ENCODE measurements at places on chromosomes 16 and 17.

DNA sequence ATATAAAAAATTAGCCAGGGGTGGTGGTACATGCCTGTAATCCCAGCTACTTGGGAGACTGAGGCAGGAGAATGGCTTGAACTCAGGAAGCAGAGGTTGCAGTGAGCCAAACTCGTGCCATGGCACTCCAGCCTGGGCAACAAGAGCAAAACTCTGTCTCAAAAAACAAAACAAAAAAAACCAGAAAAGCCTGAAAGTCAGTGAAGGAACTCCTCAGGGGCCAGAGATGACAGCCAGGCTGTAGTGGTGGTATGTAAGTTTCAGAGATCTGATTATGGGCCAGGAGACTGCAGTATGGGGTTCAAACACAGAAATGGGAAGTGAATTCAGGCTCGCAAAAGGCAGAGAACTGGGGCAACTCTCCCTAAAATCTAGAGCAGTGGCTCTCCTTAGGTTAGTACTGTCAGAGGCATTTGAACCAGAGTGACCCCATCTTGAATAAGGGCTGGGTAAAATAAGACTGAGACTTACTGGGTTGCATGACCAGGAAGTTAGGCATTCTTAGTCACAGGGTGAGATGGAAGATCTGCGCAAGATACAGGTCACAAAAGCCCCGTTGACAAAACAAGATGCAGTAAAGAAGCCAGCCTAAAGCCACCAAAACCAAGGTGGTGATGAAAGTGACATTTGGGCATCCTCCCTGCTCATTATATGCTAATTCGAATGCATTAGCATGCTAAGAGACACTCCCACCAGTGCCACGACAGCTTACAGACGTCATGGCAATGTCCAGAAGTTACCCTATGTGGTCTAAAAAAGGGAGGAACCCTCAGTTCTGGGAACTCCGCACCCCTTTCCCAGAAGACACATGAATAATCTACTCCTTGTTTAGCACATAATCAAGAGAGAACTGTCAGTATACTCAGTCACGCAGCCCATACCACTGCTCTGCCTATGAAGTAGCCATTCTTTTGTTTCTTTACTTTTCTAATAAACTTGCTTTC lies 120.2 kb upstream of the XYLT1 start:
- DNase-seq: peak; percentile 45

- DNase-seq: no peak
Measured at GRCh38 chr16:74888888-74889287, 96.0 kb downstream of the WDR59 start.

DNA sequence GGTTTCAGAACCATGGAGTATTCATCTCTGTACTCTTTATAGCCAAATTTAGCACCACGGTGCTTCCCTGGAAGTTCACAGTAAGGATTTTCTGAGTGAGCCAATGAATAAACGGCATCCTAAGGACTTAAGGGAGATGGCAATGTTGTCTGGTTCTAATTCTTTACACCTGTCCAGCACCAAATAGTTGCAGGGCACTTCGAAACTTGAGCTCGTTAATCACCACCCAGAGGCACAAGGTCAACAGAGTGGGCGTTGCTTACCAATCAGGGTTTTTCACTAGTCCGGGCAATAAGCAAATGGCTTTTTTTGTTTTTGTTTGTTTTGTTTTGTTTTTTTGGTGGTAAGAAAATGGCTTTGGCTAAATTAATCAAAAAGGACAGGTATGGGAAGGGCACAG lies 28.2 kb upstream of the TMEM220 start:
- no peak for DNase-seq

DNA sequence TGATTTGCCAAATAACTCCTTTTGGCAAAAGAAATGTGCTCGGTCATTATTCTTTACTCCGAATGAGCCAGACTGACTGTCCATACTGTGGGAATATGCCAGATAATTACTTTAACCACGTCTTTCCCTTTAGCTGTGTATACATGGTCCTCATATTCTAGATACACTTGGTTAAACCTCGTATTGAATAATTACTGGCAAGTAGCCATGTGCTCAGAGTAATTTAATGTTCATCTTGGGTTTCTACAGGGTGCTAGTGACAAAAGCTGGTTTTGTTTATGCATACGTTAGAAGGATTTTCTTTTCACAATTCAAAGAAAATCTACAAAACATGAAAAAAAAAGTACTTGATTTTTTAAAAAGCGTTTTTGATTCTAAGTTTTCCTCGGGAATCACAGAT lies 540.3 kb downstream of the KCNJ2 start:
- no peak for DNase-seq

- no peak for DNase-seq
Measured at GRCh38 chr17:52071712-52072111, 86.8 kb downstream of the CA10 start.

DNA sequence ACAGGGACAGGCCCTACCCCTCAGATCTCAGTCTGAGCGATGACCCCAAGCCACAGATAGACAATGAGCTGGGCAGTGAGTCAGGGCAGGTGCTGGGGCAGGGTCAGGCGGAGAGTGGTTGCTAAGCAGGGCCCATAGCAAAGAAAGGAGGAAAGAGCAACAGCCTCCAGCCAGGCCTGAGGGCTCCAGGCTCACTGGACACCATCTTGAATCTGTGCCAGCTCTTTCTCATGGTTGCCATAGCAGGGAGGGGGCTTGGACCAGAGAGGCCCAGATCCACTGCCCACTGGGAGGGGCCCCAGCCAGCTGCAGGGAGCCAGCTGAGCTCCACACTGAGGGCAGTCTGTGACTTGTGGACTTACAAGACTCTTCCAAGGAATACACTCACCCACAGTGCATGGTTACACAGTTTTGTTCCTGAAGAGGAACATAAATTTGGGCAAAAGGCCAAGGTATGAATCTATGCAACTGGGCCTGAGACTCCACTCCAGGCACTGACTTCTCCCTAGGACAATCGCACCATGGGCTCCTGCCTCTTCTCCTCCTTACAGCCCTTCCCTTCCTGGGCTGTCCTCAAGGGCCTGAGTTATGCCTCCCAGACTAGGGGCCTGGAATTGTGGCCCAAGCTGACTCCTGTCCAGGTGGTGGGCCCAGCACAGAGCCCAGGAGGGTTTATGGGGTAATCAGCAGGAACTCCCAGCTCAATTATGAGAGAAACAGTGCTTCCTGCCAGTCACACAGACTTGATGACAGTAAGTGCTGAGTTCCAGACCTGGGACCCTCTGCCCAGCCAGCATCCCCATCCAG lies 59.9 kb downstream of the BEAN1 start:
- peak; percentile 56 for DNase-seq
